ENCODE measurements at places on chromosomes 1 and 21. TPM values are rescaled to one million over a fixed set of nuclear protein-coding genes. Genes with fewer than 3 reads are reported as not detected.

The RNF220 gene
- polyA plus RNA-seq, result 117 TPM

The NT5C1A gene
- 0.36 TPM for polyA plus RNA-seq

- no peak for DNase-seq
These were observed 1.1 kb upstream of the YBX1 start for GRCh38 chr1:42680921-42681683.

GRCh38 chr1:48469616-48470480 is 2.2 kb downstream of the SPATA6 start:
- DNase-seq, result no peak

DNA sequence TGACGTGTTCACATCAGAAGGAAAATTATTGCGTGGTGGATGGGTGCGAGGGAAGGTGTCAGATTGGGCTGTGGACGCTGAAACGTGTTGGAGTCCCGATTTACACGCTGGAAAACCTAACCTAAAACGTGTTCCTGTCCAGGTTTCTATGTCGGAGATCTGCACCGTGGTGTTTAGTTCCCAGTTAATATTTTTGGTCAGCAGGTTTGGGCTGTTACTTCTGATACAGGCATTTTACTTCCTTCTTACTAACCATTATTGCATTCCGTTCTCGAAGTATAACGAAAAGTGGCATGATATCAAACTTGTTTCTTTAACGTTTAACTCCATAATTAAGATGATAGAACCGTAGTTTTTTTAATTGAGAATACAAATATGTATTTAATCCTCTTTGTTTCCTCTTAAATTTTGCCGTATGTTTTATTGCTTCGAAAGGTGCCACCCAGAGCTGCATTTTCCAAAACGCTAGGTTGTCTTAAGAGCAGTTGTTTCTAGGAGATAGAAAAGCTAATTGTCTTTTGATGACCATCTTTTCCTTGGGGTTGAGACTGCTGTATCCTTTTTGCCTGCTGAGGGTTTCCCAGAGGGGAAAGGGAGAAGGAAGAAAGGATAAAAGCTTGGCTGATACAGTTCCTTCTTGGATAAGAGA is 1.3 kb downstream of the ADARB1 start:
- DNase-seq, result no peak

DNA sequence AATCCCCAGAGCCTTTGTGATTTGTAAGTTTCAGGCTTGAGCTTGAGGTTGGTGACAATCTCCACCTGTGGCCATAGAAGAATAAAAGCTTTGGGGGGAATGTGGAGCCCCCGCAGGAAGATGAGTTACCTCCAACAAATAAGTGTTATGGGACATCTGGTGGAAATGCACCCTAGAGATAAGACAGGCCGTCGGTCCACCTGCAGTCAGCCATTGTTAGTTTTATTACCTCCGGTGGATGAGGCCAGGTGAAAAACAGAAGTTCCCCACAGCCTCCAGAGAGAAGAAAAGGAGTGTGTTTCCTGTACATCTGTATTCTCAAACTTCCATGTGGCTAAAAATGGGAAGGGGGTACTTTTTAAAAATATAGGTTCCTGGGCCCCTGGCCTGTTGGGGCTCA is 137.4 kb downstream of the KAZN start:
- DNase-seq, result no peak

DNA sequence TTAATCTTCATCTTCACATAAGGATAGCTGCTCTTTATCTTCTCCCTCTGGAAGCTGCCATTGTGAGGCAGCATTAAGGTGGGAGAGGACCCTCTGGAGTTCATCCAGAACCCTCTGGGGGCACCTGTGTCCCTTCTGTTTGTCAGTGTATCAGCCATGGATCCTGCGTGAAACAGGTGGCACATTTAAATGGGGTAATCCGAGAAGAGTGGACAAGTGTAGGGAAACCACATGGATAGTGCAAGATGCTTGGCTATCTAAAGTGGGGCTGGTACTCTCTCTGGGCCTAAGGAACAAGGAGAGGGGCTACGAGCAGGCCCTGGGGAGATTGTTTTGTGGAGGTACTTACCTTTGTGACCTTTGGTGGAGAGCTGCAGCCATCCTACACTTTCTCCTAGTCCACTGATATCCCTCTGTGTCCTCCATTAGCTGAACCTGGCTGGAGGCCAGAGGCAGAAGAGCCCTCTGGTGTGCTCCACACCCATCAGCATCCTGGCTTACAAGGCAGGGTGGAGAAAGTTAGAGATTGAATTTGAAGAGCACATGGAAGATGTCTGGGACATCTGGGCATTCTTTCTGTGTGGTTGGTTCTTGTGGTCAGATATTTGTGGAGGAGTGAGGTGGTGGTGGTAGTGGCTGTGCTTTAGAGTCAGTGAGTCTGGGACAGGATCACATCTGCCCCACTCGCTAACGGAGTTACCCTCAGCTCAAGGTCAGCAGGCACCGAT is 117.7 kb downstream of the FGGY start:
- DNase-seq, result no peak

DNA sequence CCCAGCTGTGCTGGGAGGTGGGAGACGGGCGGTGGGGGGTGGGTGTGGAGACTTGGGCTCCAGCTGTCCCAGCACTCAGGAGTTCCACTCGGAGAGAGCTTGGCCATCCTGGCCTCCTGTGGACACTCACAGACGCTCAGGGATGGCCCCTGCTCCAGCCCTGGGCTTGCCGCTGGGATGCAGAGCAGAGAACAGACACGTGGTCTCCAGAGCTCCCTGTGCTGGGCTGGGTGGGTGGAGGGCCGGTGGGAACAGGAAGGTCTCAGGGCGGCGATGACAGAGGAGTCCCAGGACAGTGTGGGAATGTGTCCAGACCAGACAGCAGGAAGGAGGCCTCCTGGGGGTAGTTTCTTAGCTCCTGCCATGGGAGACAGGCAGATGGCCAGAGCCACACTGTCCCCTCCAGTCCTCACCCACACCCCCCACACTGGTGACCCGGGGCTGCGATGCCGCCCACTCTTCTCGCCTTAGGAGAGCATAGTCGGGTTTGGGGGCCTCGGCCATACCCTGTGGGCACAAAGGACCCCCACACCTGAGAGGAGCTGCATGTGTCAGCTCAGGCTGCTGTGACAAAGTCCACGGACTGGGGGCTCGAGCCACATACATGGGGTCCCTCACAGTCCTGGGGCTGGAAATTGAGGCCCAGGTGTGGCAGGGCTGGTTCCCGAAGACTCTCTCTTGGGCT is 2.0 kb downstream of the KRTAP10-9 start:
- no peak for DNase-seq

GRCh38 chr21:36079010-36079649 is 9.3 kb downstream of the CBR1 start:
- DNase-seq, result no peak

- no peak for DNase-seq
These were observed 5.8 kb downstream of the LRRC47 start for GRCh38 chr1:3790500-3790923.

DNA sequence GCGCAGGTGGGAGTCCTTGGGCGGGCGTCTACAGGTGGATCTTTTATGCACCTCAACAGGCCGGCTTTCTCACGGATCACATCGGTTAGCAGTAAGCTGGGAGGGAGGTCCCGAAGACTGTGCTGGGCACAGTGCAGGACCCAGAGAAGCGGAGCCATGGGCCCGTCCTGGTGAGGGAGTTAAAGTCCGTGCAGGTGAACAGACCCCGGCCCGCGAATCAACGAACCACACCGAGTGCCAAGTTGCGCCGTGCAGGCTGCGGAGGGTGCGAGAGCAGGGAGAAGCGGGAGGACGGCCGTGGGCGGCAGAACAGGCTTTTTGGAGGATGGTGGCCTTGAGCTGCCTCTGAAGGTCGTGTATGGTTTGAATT is 233.3 kb downstream of the SDCCAG8 start:
- DNase-seq, result no peak

GRCh38 chr1:241061062-241061461 is 295.9 kb downstream of the RGS7 start:
- no peak for DNase-seq
